ENCODE measurements at places on chromosomes 7 and 10. TPM values are rescaled to one million over a fixed set of nuclear protein-coding genes. Genes with fewer than 3 reads are reported as not detected.

DNA sequence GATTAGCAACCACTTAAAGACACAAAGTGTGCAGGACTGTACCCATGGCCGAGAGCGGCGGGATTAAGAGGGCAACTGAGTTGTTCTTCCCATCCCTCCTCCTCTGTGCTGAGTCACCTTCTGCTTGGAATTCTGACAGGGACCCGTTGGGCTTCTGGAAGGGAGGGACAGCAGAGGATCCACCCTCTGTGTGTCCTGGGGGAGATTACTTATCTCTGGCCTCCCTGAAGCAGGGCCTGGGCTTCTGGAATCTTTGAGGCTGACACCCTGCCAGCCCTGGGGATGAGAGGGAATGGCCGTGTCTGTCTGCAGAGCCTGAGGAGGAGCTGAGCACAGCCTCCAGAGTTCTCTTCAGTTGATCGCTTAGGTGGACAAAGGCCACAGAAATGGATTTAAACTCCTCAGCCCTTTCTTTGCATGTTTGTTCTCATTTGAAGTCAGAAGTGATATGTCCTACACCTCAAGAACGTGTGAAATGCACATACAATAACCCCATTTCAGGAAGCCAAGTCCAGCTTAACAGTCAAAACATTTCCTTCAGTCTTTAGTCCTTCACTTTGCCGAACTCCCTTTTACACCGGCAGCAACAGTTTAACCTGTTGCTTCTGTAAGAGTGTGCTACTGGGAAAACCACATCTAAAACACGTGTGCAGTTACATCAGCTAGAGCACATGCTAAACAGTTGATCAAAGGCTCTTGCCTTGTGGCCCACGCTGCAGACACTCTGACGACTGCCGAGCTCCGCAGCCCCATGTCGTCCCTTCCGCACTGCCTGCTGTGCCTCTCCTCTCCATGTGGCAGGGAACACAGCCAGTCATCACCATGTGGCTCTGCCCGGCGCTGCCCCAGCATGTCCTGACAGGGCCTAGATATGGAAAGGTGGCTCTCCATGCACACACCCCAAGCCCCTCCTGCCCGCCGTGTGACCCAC is 55.7 kb downstream of the IKZF1 start:
- peak; percentile 67 for DNase-seq
- H3K4me1 ChIP-seq, result peaks cover 66% of the 10 kb centered on the region
- peak overlapping the region; percentile 82 for H3K4me3 ChIP-seq
- peak overlapping the region; percentile 100 for H3K27ac ChIP-seq

- peaks cover 10% of the 10 kb centered on the region for H3K4me1 ChIP-seq
- DNase-seq, result no peak
- H3K36me3 ChIP-seq, result no peaks in the 10 kb centered on the region
- peak overlapping the region; percentile 94 for H3K4me3 ChIP-seq
- peak overlapping the region; percentile 99 for H3K27ac ChIP-seq
Observed at GRCh38 chr10:73625004-73625883, 16.0 kb downstream of the MYOZ1 start.

GRCh38 chr10:123149162-123149567 is 1.2 kb downstream of the HMX2 start:
- H3K4me1 ChIP-seq, result peaks cover 65% of the 10 kb centered on the region
- H3K36me3 ChIP-seq, result peaks cover under 1% of the 10 kb centered on the region
- no peak overlapping the region for H3K27ac ChIP-seq
- peaks cover 32% of the 10 kb centered on the region for H3K27me3 ChIP-seq
- no peak for DNase-seq

DNA sequence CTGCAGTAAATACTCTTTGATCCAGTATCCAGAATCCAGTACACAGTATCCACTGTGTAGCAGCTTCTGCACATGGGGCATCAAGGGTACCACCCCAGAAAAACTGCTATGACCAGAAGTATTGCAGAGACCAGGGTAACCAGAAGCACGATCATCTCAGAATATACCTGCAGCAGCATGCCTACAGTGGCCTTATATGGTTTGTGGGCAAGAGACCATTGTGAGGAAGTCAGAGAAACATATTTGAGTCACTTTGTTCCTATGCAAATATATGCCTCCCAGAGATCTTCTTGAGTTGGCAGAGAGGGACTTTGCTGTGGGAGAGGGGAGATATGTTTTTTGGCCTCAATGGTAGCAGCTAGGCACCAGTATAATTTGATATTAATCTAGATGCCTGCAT is 206.4 kb upstream of the LRRTM3 start:
- H3K27me3 ChIP-seq, result no peaks in the 10 kb centered on the region
- no peak for DNase-seq
- no peaks in the 10 kb centered on the region for H3K36me3 ChIP-seq

DNA sequence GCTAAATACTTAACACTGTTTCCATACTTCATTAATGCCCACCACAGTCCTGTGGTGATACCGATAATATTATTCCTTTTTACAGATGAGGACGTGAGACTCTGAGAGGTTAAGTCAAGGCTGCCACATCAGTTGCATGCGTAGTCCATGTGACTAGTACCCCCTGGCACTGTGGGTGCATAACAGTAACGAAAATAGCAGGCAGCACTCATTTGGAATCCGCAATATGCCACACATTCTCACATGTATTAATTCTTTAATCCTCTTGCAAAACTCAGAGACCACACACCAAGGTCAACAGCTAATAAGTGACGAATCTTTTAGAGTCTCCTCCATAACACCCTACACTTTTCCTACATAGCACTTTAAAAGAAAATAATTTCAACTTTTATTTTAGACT is 99.5 kb upstream of the HABP2 start:
- peaks cover 11% of the 10 kb centered on the region for H3K27me3 ChIP-seq
- H3K4me1 ChIP-seq, result no peaks in the 10 kb centered on the region
- H3K27ac ChIP-seq, result no peak overlapping the region
- H3K36me3 ChIP-seq, result no peaks in the 10 kb centered on the region
- H3K4me3 ChIP-seq, result no peak overlapping the region

DNA sequence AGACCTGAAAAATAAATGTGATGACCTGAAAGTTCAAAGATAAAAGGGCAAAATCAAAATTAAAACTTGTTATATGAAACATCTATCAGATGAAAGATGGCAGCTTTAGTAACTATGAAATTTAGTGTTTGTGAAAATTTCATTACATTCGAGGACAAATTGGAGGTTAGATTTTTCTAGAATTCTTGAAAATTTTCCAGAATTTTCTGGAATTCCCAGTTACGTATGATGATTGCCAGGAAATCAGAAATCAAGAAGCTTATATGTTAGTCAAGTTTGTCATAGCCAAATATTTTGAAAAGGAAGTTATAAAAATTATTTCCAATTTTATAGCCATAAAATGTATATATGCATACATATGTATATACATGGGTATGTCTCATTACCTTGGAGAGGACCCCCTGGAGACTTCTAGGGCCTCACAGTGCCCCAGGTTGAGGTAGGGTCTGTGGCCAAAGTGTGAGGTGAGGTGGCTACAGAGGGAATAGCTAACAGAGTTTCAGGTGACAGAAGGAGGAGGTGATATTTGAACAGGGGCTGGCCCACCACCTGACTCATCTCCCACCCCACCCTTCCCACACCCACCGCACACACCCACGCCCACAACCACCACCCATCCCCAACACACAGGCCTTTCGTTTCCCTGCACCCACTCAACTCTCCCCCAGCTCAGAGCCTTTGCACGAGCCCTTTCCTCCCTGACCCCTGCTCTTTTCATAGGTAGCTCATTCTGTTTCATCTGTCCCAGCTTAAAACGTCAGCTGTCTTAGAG is 21.5 kb downstream of the C10orf105 start:
- peaks cover 60% of the 10 kb centered on the region for H3K4me1 ChIP-seq
- H3K27ac ChIP-seq, result peak overlapping the region; percentile 8
- no peaks in the 10 kb centered on the region for H3K36me3 ChIP-seq
- no peak overlapping the region for H3K4me3 ChIP-seq
- no peaks in the 10 kb centered on the region for H3K27me3 ChIP-seq
- DNase-seq, result no peak

DNA sequence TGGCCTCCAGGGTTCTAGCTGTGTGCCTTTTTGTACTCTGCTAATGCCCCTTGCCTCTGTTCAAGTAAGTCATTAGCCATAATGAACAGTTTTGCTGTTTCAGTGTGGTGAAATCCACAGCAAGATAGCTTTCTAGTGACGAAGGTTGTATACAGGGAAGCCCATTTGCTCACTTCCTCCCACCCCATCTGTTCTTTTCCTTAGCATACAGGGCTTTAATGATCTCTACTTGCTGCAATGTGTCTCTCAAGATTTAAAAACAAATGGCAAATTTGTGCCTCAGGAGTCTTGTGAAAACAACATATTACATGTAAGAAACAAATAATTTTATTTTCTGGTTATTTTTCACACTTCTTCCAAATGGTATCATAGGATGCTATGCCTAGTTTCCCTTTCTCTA is 243.2 kb downstream of the CDK14 start:
- no peak for DNase-seq
- no peak overlapping the region for H3K4me3 ChIP-seq
- H3K27me3 ChIP-seq, result no peaks in the 10 kb centered on the region
- peaks cover 13% of the 10 kb centered on the region for H3K36me3 ChIP-seq
- no peaks in the 10 kb centered on the region for H3K4me1 ChIP-seq

GRCh38 chr10:131570716-131571307 is 259.3 kb upstream of the TCERG1L start:
- H3K4me3 ChIP-seq, result no peak overlapping the region
- no peaks in the 10 kb centered on the region for H3K36me3 ChIP-seq
- no peaks in the 10 kb centered on the region for H3K4me1 ChIP-seq
- DNase-seq, result no peak

GRCh38 chr10:4450981-4451908 is 374.8 kb upstream of the AKR1E2 start:
- H3K4me1 ChIP-seq, result no peaks in the 10 kb centered on the region
- H3K4me3 ChIP-seq, result no peak overlapping the region
- DNase-seq, result no peak
- H3K36me3 ChIP-seq, result no peaks in the 10 kb centered on the region

DNA sequence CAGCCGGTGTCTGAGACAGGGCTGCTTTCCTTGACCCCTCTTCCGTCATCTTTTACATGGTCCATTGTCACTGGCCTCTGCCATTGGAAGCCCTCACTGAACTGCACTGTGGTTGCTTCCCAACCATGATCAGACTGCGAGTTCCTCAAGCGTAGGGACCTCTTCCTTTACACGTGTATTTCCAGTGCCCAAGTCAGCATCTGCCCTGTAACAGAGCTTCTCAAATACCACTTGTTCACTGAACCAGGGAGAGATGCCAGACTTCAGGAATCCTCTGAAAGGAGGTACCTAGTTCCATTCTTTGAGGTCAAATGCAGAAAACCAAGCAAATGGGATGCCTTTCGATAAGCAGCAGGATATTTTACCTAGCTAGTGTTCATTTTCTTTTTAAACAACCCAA is 145.1 kb downstream of the NRP1 start:
- H3K27me3 ChIP-seq, result peaks cover 15% of the 10 kb centered on the region
- no peak overlapping the region for H3K4me3 ChIP-seq
- H3K4me1 ChIP-seq, result peaks cover 6% of the 10 kb centered on the region

GRCh38 chr10:71553432-71553831 is 156.7 kb downstream of the CDH23 start:
- H3K4me3 ChIP-seq, result no peak overlapping the region
- peaks cover 2% of the 10 kb centered on the region for H3K27me3 ChIP-seq
- no peaks in the 10 kb centered on the region for H3K36me3 ChIP-seq
- no peak for DNase-seq
- H3K4me1 ChIP-seq, result no peaks in the 10 kb centered on the region

DNA sequence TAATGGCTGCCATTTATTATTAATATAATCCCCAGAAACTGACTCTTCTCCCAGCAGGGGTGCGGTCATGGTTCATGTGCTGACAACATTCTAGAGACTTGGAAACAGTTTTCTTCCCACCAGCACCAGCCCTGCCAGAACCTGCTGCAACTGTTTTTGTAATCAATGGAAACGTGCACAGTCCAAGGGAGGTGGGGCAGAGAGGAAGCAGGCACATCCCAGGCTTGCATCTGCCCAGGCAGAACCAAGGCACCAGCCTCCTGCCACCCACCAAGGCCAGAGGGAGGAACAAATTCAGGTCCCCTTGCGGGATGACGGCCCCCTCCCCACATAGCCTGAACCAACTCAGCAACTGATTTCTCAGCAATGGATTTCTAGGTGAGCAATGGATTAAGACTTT is 119.0 kb downstream of the OAT start:
- H3K27ac ChIP-seq, result no peak overlapping the region
- H3K27me3 ChIP-seq, result no peaks in the 10 kb centered on the region
- DNase-seq, result no peak
- H3K4me3 ChIP-seq, result no peak overlapping the region
- no peaks in the 10 kb centered on the region for H3K4me1 ChIP-seq

The BEND7 gene
- not detected for total RNA-seq

DNA sequence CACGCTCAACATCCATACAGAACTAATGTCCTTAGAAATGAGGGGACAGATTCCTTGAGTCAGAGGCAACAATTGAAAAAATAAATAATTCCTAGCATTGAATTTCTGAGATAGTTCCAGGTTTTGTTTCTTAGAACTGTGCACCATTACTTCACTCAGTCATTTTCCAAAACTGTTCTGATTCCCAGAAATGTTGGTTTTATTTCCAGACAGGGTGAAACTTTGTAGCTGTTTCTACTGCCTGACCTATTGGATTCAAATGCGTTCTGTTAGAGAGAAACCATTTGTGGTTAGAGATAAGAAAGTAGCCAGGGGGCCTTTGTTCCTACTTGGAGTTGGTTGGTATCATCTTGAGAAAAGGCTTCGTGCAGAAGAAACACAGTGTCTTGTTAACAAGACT is 8.1 kb upstream of the DEPP1 start:
- H3K36me3 ChIP-seq, result no peaks in the 10 kb centered on the region
- H3K27ac ChIP-seq, result no peak overlapping the region
- H3K4me1 ChIP-seq, result no peaks in the 10 kb centered on the region
- no peak overlapping the region for H3K4me3 ChIP-seq

The CCL24 gene
- not detected for total RNA-seq

The P4HA1 gene
- total RNA-seq, result 16.0 TPM

The TRIM73 gene
- 28.3 TPM for total RNA-seq

The TMEM213 gene
- total RNA-seq, result not detected

The TUBGCP2 gene
- 72.9 TPM for total RNA-seq

The PAX2 gene
- total RNA-seq, result not detected

DNA sequence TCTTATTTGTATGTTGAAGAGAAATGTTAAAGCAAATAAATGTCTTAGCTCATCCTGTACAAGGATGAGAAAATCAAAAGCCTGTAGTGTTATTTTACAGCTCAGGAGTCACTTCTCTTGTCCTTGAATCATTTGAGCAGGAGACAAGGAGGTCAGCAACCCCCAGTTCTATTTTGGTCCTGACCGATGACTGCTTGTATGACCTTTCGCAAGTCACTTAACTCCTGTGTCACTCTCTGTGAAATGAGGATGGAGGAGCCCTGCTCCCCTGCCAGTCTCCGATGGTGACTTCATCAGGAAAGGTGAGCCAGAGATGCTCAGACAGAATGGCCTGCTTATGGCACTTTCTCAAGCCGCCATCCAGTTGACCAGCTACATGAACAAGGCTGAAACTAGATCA is 101.0 kb downstream of the CELF2 start:
- H3K27me3 ChIP-seq, result no peaks in the 10 kb centered on the region
- no peak for DNase-seq
- H3K4me3 ChIP-seq, result no peak overlapping the region
- peaks cover 18% of the 10 kb centered on the region for H3K4me1 ChIP-seq

The GRIFIN gene
- not detected for total RNA-seq

The ELN gene
- not detected for total RNA-seq

GRCh38 chr7:91720260-91720937 is 160.1 kb downstream of the MTERF1 start:
- H3K36me3 ChIP-seq, result peaks cover 2% of the 10 kb centered on the region
- no peaks in the 10 kb centered on the region for H3K4me1 ChIP-seq
- no peak for DNase-seq
- no peak overlapping the region for H3K27ac ChIP-seq

Measured in naive thymus-derived CD8-positive, alpha-beta T cell (primary cell).